EL (cell line): ENCODE measurements at places on chromosomes 11 and 22.

DNA sequence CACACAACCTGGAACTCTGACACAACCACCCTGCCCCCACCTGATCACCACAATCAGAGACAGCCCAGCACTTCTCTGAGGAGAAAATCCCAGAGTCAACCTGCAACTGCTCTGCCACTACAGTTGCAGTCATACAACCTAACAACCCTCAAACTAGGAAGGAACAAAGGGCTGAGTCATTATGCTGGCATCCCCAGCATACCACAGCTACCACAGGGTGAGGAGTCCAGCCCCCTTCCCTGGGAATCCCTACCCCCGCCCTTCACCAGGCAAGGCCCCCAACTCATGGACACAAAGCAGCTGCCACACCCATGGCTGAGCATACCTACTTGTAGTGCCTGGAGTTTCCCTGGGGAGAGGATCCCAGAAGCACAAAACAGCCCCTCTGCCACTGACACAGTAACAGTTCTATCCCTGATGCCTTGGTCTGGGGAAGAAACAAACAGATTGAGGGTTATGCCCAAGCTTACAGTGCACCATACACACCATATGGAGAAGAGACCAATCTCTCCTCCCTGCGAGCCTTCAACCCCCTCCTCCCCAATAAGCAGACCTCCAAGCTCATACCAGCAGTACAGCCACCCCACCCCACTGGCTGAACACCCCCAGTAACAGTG is 68.5 kb upstream of the C11orf58 start:
- DNase-seq: peak; percentile 68

DNA sequence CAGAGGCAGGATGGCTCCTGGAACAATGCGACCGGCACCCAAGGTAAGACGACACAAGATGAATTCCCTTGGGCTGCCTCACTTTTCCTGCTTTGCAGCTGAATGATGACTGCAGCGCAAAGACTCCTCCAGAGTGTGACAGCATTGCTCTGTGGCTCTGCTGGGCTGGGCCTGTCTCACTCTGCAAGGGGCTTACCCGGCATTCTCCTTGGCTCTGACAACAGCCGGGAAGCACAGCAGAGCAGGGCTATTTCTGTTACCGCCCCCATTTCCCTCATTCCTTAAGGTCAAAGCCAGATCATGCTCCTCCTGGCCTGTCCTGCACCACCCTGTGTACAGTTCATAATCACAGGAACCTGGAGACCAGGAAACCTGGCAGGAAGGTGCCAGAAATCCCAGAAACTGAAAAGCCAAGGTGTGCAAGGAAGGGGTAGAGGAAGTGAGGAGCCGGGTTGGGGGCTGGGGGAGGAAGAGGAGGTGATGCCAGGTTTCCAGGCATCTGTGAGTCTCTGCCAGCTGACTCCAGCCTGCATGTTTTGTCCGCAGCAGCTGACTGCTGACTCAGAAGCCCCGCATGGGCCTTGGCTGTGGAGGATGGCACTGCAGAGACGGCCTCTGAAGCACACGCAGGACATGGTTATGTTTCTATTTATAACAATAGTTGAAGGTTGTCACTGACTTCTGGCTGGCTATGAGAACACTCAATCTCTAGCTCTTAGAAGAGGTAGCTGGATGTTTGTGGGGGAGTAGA is 113.6 kb downstream of the MICAL3 start:
- DNase-seq: peak; percentile 92

DNA sequence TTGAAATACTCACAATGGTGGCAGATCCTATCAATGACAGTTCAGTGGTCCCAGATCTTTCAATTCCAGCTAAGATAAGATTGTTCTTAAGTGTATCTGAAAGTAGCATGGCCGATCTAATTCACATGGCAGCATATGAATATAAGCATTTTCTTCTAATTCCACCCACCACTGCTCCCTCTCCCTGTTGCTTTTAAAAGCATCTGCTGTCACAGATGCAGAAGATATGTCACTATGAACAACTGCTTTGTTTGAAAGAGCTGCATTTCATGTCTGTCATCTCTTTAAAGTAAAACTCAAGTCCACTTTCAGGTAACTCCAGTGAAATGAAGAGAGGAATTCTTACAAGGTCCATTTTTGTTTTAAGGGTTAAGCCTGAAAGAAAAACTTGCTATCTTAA is 1044.0 kb downstream of the DLG2 start:
- no peak for DNase-seq

- no peak for DNase-seq
Observed at GRCh38 chr22:33873186-33873585, 47.1 kb downstream of the LARGE1 start.

DNA sequence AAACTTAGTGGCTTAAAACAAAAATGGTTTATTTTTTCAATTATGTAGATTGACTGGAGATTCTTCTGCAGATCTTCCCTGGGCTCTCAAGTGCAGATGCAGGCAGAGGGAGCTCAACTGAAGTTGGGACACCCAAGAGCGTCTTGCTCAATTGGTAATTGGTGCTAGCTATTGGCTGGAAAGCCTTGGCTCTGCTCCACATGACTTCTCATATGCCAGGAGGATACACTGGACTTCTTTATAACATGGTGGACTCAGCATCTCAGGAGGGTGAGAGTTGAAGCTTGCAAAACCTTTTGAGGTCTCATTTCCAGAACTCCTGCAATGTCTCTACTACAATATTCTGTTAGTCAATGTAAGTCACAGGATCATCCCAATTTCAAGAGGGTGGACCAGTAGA is 42.2 kb upstream of the PRSS23 start:
- DNase-seq: no peak

- DNase-seq: no peak
Observed at GRCh38 chr11:116695657-116696254, 77.0 kb downstream of the BUD13 start.

- no peak for DNase-seq
Observed at GRCh38 chr11:131002145-131002544, 85.9 kb upstream of the SNX19 start.

DNA sequence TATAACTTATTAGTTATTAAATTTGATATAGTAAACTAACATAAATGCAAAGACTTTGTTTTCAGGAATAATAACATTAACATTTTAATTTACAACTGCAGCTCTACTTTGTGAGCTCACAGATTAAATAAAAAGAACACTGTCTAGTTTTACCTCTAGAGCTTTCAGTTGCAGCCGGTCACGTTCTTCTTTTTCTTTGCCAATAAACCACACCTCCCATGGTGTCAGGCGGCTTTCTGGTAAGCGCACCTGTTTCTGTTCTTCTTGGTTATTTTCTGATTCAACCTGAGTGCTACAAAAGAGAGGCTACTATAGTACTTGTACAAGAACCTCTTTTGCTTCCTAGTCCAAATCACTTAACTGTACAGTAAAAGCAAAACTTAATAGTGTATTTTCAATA is 5.8 kb downstream of the CCDC34 start:
- no peak for DNase-seq

- DNase-seq: no peak
Observed at GRCh38 chr22:24028533-24028932, 17.4 kb downstream of the CABIN1 start.

DNA sequence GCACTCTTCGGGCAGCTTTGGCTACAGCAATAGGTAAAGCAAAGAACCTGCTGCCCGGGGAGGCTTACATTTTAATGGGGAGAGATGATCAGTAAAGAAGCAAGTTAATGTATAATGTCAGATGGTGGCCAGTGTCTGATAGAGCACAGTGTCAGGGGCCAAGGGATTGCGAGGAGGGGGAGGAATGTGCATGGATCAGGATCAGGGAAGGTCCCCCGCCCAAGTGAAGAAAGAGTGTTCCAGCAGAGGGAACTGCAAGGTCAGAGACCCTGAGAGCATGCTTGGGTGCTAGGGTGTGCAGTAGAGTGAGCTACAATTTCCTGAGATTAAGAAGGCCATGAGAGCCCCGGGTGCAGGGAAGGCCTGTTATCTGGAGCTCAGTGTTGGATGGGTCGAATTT is 39.7 kb downstream of the TIMP3 start:
- DNase-seq: no peak

DNA sequence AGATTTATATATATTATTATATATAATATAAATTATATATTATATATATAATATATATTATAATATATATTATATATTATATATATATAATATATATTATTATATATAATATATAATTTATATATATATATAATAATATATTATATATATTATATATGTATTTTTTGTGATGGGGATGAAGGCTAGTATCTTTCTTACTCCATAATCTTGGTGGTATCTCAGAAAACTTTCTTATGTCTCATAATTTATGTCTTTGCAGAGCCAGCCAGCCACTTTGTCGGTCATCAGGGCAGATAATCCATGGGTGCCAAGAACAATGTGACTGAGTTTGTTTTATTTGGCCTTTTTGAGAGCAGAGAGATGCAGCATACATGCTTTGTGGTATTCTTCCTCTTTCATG is at the start of gene OR4S1:
Gene OR4S1 (plus strand): TSS at position 301 of the 400 bp plus-strand sequence. CDS start 0 bp downstream, at position 301.
- DNase-seq: no peak

- DNase-seq: peak; percentile 91
Observed at GRCh38 chr22:38240734-38241252, 32.0 kb downstream of the TMEM184B start.

- DNase-seq: no peak
Observed at GRCh38 chr11:115958089-115959000, 454.1 kb upstream of the CADM1 start.

- DNase-seq: no peak
Observed at GRCh38 chr11:134372961-134373360, 39.1 kb downstream of the B3GAT1 start.

- DNase-seq: no peak
Observed at GRCh38 chr22:17430412-17430811, 61.2 kb downstream of the CECR2 start.
